ENCODE measurements at places on chromosomes 2 and 18. TPM values are rescaled to one million over a fixed set of nuclear protein-coding genes. Genes with fewer than 3 reads are reported as not detected.

Gene SLC5A7
- total RNA-seq: not detected

Gene REEP1
- total RNA-seq: not detected

Gene ANKRD53
- 0.15 TPM for total RNA-seq

Gene HADHB
- 129 TPM for total RNA-seq

Gene NT5DC4
- not detected for total RNA-seq

Gene TFCP2L1
- total RNA-seq: not detected

Gene CYP26B1
- 2.9 TPM for total RNA-seq

Gene CCDC88A
- total RNA-seq: 30.4 TPM

Gene MAB21L4
- total RNA-seq: not detected

Gene MC4R
- not detected for total RNA-seq

Gene BCS1L
- total RNA-seq: 34.0 TPM

Gene TGFA
- total RNA-seq: 1.7 TPM

Gene RSAD2
- total RNA-seq: 0.82 TPM

Gene EHBP1
- 29.0 TPM for total RNA-seq

Data from smooth muscle cell of the coronary artery (primary cell).